AG09309 (cell line): ENCODE measurements at places on chromosomes 12 and 14.

- peak; percentile 81 for DNase-seq
Measured at GRCh38 chr12:11746024-11746771, 96.7 kb downstream of the ETV6 start.

- DNase-seq = no peak
Measured at GRCh38 chr12:71846322-71846940, 6.9 kb downstream of the TBC1D15 start.

DNA sequence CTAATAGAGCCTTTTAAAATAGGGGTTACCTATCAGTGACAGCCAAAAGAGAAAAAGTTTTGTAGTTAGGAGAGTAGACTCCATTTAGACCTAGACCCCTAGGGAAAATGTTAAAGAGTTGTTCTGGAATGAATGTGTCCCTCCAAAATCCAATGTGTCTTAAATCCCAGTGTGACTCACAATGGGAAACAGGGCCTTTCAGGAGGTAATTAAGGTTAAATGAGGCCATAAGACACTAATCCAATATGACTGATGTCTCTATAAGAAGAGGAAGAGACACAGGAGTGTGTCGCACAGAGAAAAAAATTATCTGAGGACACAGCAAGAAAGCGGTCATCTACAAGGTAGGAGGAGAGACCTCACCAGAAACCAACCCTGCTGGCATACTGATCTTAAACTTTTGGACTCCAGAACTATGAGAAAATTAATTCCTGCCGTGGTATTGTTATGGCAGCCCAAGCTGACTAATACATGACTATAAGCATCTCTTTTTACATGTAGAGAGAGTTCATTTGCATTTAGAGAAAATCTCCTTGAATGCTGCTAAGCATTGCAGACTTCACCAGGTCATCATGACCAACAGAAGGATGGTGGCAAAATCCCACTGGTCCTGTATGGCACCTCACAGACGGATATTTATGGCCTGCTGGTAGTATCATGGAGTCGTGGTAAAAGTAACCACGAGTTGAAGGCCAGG is 259.6 kb upstream of the TMTC1 start:
- no peak for DNase-seq

GRCh38 chr14:80135305-80136088 is 75.8 kb downstream of the DIO2 start:
- no peak for DNase-seq

GRCh38 chr14:100526632-100527031 is 60.6 kb downstream of the BEGAIN start:
- DNase-seq = no peak

GRCh38 chr12:71578694-71579258 is 84.9 kb downstream of the ZFC3H1 start:
- DNase-seq = no peak

- DNase-seq = no peak
Measured at GRCh38 chr14:90513161-90514014, 116.6 kb downstream of the CALM1 start.

- DNase-seq = no peak
Measured at GRCh38 chr12:76240281-76240680, 107.9 kb downstream of the BBS10 start.

GRCh38 chr14:24556756-24557155 is 19.3 kb downstream of the CTSG start:
- no peak for DNase-seq

- DNase-seq = peak; percentile 24
Measured at GRCh38 chr14:80987235-80988032, 32.0 kb downstream of the TSHR start.

DNA sequence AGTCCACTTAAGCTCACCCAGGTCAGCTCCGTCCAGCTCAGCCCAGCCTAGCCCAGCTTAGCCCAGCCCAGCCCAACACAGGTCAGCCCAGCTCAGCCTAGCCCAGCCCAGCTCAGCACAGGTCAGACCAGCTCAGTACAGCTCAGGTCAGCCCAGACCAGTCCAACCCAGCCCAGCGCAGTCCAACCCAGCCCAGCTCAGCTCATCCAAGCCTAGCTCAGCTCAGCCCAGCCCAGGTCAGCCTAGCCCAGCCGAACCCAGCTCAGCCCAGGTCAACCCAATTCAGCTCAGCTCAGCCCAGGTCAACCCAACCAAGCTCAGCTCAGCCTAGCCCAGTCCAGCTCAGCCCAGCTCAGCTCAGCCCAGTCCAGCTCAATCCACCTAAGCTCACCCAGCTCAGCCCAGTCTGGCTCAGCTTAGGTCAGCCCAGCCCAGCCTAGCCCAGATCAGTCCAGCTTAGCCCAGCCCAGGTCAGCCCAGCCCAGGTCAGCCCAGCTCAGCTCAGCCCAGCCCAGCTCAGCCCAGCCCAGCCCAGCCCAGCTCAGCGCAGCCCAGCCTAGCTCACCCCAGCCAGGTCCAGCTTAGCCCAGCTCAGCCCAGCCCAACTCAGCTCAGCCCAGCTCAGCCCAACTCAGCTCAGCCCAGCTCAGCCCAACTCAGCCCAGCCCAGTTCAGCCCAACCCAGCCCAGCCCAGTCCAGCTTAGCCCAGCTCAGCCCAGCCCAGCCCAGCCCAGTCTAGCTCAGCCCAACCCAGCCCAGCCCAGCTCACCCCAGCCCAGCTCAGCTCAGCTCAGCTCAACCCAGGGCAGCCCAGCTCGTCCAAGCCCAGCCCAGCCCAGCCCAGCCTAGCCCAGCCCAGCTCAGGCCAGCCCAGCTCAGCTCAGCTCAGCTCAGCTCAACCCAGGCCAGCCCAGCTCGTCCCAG is 184.0 kb downstream of the TMEM121 start:
- no peak for DNase-seq

- DNase-seq = no peak
Measured at GRCh38 chr12:131986910-131987309, 37.2 kb downstream of the EP400 start.

DNA sequence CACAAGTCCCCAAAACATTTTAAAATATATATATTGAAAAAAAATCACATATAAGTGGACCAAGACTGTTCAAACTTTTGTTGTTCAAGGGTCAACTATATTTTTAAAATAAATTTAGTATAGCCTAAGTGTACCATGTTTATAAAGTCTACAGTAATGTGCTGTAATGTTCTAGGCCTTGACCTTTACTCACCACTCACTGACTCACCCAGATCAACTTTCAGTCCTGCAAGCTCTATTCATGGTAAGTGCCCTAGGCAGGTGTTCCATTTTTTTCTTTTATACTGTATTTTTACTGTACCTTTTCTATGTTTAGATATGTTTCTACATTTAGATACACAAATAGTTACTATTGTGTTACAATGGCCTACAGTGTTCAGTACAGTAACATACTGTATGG is 23.4 kb upstream of the TMTC1 start:
- no peak for DNase-seq

GRCh38 chr12:48105321-48105866 is 485 bp downstream of the SENP1 start:
- DNase-seq = no peak

GRCh38 chr12:121789233-121789781 is 4.2 kb downstream of the RHOF start:
- no peak for DNase-seq

DNA sequence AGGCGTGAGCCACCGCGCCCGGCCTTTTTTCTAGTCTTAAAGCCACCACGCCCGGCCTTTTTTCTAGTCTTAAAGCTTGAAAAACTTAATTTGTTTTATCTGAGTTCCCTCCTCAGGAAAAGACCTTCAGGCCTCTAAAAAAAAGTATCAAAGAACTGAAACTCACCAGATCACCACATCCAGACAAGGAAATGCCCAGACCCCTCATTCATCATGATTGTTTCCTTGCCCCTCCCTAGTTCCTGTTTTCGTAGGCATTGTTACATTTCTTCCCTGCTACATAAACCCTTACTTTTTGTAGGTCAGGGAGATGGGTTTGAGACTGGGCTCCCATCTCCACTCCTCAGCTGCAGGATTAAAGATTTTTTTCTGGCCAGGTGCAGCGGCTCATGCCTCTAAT is 21.1 kb upstream of the VWF start:
- no peak for DNase-seq

GRCh38 chr12:28063355-28063880 is 90.9 kb upstream of the PTHLH start:
- no peak for DNase-seq

GRCh38 chr14:36505892-36506731 is 13.9 kb downstream of the NKX2-1 start:
- no peak for DNase-seq
